ENCODE measurements at places on chromosomes 4 and X. TPM values are rescaled to one million over a fixed set of nuclear protein-coding genes. Genes with fewer than 3 reads are reported as not detected.

HS3ST1 gene
- total RNA-seq: 0.94 TPM

GABRG1 gene
- 1.6 TPM for total RNA-seq

CAPN6 gene
- total RNA-seq: 6.3 TPM

SUPT20HL1 gene
- total RNA-seq: not detected

HELT gene
- not detected for total RNA-seq
